Tongue (tissue), 3 donors: ENCODE measurements at places on chromosomes 4 and X. TPM values are rescaled to one million over a fixed set of nuclear protein-coding genes. Genes with fewer than 3 reads are reported as not detected.

GPR34 gene
- 2.7 TPM for total RNA-seq

DCTD gene
- 52.6 TPM for total RNA-seq

NUDT10 gene
- total RNA-seq: 2.7 TPM

CDX4 gene
- not detected for total RNA-seq

KIF4A gene
- 6.7 TPM for total RNA-seq

MAGEA8 gene
- not detected for total RNA-seq

SLC49A3 gene
- 3.7 TPM for total RNA-seq

HSFX2 gene
- total RNA-seq: not detected

APELA gene
- total RNA-seq: not detected

GRCh38 chr4:93080316-93080715, 748.2 kb upstream of the ATOH1 start:
- no peak for DNase-seq

- DNase-seq: no peak
Measured at GRCh38 chr4:169282429-169283113, 11.8 kb upstream of the SH3RF1 start.

- no peak for DNase-seq
Measured at GRCh38 chr4:53986062-53986461, 78.3 kb downstream of the CHIC2 start.

DNA sequence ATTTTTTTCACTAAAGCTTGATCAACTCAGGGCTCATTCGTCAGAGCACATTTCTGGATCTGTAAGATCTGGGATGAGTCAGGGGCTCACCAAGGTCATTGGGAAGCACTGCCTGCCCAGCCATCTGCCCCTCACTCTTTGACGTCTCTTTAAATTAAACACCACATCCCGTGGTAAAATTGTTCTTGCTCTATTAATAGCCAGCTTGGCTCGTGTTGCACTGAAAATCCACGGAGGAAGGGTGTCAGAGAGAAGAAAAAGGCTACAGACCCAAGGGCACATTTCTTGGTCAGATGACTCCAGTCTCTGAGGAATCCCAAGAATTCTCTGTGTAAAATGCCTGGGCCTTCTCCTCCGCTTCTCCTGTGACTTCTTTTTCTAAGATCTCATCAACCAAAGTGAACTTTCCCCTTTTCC, 45.7 kb upstream of the GATB start:
- peak; percentile 27 for DNase-seq

DNA sequence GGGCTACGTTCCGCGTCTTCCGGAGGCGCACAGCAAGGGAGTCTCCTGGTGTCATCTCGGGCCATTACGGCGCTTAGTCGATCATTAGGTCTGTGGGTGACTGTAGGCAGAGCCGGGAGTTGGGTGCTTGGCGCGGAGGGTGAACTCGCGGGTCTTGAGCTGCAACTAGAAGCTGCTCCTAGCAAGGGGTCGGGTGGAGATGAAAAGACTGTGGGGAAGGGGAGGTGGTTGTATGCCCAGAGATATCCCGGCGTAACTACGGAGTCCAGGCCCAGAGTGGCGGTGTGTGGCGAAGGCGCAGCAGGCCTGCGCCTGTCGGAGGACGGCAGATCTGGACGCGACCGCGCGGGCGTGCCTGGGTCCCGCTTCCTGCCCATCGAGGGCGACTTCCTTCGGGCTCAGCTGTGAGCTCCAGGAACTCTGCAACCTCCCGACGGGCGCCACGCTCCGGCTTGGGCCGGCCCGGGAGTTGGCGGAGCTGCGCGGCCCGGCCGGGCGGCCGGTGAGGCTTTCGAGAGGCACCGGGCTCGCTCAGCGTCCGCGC, 2.7 kb upstream of the NKX3-2 start:
- peak; percentile 39 for DNase-seq

DNA sequence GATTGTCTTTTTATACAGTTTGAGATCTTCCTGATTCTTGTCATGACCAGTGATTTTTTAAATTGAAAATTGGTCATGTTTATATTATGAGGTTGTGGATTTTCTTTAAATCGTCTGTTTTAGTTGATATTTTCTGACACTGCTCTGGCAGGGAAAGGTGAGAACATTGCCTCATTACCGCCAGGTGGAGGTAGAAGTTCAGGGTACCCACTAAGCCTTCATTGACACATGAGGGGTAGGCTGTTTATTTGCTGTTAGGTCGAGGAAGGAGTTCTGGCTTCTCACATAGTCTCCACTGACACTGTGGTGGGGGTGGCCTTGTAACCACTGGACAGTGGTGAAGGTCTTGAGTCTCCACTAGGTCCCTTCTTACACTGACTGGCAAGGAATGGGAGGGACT, 117.6 kb upstream of the GPR101 start:
- no peak for DNase-seq

DNA sequence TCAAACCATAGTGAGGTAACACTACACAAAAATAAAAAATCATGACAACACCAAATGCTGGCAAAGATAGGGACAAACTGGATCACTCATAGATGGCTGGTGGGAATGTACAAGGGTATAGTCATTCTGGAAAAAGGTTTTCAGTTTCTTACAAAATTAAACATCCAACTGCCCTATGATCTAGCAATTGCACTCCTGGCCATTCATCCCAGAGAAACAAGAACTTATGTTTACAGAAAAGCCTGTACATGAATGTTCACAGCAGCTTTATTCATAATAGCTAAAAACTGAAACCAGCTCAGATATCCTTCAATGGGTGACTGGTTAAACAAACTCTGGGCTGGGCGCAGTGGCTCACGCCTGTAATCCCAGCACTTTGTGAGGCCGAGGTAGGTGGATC, 43.3 kb downstream of the NYX start:
- no peak for DNase-seq

GRCh38 chr4:123025398-123025797, 103.0 kb upstream of the NUDT6 start:
- no peak for DNase-seq

- no peak for DNase-seq
Measured at GRCh38 chr4:16168710-16169388, 57.4 kb downstream of the TAPT1 start.

GRCh38 chr4:128688846-128689437, 120.6 kb upstream of the JADE1 start:
- DNase-seq: no peak

DNA sequence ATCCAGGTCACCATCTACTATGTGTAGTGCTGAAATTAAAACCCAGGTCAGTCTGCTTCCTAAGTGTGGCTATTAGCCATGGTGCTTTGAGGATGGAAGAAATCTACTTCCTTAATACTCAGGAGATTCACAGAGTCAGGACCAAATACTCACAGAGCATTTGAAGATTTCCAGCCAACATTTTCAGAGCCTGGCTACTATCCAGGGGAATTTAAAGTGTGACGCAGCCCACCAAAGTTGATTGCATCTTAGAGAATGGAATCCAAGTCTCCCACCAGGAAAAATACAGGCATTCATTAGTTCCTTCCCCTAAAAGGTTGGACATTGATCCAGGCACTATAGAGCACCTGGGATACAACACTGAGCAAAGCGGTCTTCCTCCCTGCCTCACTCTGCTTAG, 83.8 kb downstream of the HS3ST1 start:
- DNase-seq: peak; percentile 27

GRCh38 chr4:10861036-10861435, 176.5 kb upstream of the CLNK start:
- DNase-seq: no peak

GRCh38 chr4:2948895-2949781, 14.1 kb downstream of the NOP14 start:
- no peak for DNase-seq

GRCh38 chr4:36823199-36823967, 421.2 kb upstream of the NWD2 start:
- no peak for DNase-seq

- no peak for DNase-seq
Measured at GRCh38 chr4:74230902-74231499, 73.1 kb downstream of the MTHFD2L start.

- DNase-seq: no peak
Measured at GRCh38 chr4:172850838-172851237, 317.8 kb upstream of the GALNT7 start.

- DNase-seq: peak; percentile 10
Measured at GRCh38 chrX:134246282-134246681, 9.3 kb downstream of the CCDC160 start.

DNA sequence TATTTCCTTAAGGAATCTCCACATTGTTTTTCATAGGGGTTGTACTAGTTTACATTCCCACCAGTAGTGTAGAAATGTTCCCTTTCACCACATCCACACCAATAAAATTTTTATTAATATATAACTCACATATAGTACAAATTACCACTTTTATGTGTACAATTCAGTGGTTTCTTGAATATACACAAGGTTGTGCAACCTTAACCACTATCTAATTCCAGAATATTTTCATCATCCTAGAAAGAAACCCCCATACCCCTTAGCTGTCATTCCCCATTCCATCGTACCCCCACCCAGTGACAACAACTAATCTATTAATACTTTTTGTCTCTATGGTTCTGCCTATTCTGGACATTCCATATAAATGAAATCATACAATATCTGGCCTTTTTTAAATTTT, 108.3 kb upstream of the USP9X start:
- DNase-seq: no peak

DNA sequence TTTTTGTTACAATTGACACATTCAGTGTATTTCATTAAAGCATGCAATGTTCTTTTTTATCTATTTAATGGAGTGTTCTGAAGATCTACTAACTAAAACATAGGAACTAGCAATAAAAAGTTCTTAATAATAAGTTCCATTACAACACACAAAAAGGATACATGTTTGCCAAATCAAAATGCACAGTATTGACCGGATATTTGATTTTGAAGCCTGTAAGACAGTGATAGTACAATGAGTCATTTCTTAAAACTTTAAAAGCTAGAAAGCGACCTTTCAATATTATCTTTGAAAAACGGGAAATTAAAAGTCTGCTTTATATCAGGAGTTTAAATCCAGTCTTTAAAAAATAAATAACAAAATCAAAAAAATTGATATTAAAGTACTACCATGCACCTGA, 2.4 kb upstream of the PRDM5 start:
- no peak for DNase-seq

DNA sequence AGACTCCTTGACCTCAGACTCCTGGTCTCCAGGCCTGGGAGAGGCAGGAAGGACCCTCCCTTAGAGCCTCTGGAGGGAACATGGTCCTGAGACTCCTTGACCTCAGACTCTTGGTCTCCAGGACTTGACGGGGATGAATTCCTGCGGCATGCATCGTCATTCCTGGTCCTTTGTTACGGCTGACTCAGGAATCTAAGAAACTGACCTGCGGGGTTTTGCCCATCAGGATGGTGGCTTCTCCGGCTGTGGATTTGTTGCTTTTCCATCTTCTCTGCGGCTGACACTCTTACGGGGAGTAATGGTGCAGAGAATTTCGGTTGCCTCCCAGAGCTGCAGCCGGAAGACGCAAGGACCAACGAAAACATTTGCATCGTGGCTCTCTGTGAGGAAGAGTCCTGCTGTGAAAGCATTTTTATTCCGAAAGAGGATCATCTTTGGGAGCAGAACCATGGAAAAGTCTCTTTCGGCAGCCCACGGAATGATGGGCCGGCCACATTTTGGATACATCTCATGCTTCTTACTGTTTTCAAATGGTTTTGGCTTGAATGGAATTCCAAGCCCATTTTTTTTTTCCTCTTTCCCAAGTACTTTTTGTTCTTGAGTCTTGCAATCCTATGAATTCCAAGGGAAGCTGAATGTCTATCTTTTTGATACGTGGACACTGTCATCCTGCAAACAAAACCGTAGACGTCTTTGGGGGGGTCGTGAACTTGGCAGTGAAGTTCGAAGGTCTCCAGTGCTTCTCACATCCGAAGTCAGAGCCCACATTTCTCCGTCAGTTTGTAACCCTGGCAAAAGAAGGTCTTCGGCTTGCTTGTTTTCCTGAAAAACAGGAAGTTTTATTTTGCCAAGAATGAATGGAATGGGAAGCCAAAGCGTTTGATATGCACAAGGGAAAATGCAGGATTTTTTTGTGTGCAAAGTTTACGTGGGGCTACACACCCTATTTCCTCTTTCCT, 36.5 kb downstream of the SHOX start:
- no peak for DNase-seq

- no peak for DNase-seq
Measured at GRCh38 chrX:13837290-13837745, 20.4 kb upstream of the GPM6B start.

DNA sequence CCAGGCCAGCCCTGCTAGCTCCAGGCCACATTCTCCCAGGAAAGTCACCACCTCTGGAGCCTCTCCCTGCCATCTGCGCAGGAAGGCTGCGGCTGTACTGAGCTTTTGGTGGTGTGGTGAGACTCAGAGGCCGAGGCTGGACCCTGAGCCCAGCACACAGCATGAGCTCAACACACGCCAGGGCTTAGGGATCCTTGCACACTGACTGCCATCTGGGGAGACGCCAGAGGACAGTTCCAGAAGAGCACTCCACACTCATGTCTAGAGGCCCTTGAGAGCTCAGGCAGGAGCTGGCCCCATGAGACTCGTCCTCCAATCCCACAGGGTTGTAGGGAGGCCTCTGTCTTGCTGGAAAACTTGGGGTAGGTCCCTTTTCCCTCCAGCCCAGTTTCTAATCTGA, 40.6 kb downstream of the ABLIM2 start:
- no peak for DNase-seq

- no peak for DNase-seq
Measured at GRCh38 chrX:101764538-101764937, 104.9 kb upstream of the ARMCX2 start.

DNA sequence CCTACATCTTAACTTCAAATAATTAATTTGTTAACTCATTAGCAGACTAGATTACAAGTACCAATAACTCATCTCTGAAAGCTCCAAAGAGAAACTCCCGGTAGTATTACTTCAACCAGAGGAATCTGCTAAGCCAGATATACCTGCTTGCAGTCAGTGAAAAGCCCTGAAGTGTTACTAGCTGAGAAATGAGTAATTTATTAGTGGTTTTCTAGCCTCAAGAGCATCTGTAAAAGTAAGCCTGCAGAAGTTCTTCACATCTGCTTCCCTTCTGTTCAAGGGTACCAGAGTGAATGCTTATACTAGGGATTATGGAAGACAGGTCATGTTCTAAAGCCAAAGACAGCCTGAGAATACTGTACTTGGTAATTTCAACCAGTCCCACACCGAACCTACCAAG, 34.7 kb downstream of the IRS4 start:
- no peak for DNase-seq

- DNase-seq: peak; percentile 85
Measured at GRCh38 chr4:80097400-80098177, 24.6 kb upstream of the ANTXR2 start.

GRCh38 chr4:10441512-10441911, 15.7 kb downstream of the ZNF518B start:
- DNase-seq: no peak

DNA sequence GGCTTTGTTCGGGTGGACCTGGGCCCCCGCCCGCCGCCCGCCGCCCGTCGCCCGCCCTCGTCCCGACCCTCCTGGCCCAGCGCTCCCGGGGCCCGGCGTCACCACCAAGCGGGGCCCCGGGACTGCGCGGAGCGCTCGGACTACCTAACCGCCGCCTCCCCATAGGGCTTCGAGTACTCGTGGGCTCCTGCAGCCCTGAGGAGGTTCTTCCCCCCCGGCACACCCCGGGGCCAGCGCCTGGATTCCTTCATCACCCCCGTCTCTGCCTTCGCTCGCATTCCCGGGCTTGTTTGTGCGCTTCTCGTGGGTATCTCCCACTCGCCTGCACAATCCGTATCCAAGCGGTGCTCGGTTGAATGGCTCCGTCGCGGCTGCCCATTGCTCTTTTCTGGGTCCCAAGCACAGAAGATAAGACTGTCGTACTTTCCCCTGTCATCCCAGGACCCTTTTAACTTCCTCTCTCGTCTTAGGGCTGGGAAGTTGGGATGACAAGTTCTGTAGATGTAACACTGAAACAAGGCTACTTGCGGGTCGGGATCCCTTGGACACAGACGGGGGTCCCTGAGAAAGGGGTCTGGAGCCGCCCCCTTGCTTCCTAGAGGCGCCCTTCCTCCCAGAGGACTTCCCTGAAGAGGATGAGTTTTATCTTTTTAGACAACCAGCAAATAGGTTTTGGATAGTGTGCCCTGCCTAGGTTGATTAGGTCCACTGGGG, 565 bp downstream of the MOB1B start:
- DNase-seq: no peak
